Left kidney (tissue), 8 donors: ENCODE measurements at places on chromosomes 13 and 19. TPM values are rescaled to one million over a fixed set of nuclear protein-coding genes. Genes with fewer than 3 reads are reported as not detected.

TTYH1 gene
- 7.8 TPM for polyA plus RNA-seq

C19orf12 gene
- polyA plus RNA-seq, result 27.9 TPM

PRTN3 gene
- 0.67 TPM for polyA plus RNA-seq

OCEL1 gene
- 18.4 TPM for polyA plus RNA-seq

TMEM38A gene
- 7.7 TPM for polyA plus RNA-seq
